Hypothalamus (tissue), 51 donors: ENCODE measurements at places on chromosomes 2 and 18.

GRCh38 chr2:74321737-74322136 is 21.5 kb downstream of the SLC4A5 start:
- DNase-seq, result no peak

GRCh38 chr2:202193881-202194353 is 44.5 kb downstream of the SUMO1 start:
- DNase-seq, result no peak

DNA sequence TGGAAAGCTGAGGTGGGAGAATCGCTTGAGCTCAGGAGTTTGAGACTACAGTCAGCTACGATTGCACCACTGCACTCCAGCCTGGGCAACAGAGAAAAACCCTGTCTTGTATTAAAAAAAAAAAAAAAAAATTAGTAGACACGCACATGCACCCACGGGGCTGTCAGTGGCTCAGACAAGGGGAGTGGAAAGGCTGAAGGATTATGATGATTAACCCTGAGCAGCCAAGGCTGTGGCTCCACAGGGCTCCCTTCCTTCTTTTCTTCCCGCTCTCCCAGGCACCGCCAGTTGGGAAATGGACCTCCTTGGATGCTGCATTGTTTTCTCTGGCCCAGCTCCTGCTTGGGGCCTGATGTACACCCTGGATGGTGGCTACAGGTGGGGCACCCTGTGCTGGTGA is 49.0 kb upstream of the RAB6C start:
- DNase-seq, result no peak

DNA sequence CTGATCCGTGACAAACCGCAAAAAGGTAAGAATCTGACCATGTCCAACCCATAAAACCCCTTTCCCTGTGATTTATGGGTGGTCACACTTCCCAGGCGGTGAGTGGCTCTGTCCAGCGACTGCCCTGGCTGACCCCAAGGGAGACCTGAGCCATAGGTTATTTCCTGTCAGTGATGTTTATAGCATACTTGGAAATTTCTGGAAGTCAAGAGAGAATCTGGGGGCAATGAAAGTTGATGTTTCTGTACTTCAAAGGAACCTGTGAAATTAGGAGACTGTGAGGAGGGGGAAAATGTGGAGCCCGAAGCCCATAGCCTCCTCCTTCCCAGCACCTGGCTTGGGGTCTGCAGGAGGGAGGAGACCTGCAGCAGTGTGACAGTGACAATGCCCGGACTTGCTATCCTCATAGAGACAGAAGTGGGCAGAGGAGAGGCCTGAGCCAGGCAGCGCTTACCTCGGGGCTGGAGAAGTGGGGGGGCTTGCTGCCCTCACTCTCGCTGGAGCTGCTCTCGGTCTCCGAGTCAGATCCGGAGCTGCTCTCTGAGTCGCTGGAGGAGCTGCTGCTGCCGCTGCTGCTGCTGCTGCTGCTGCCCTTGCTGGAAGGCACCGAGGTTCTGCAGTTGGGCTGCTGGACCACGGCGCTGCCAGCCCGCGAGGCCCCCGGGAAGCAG is 111.3 kb upstream of the REV1 start:
- no peak for DNase-seq

DNA sequence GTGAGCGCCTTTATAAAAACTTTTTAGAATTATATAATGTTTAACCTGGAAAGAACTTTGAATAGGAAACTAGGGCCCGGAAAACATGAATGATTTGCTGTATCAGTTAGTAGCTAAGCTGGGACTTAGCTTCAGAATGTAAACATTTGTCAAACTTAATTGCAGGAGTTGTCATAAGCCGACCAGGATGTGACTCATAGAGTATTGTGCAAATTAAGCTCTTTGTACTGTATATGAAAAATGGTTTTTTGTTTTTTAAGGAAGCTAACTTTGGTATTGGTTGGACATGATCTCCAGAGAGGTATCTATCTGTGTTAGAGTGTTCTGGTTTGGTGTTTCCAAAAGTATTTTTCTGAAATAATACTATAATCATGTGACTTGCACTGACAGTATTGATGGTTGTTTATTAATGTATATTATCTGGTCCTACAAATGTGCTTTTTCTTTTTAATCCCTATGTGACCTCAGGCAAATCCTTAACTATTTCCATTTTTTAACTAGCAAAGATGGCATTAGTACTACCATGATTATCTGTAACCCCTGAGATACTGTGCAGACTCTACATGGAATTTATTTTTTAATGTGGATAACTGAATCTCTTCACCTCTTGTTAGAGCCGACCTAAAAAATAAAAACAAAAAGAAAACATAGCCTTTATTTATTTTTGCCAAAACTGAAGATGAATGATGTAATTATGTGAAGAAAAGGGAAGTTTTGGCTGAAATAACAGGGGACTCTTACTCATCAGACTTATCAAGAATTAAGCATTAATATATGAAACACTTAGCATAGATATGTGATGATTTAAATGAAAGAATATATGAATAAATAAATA is 11.7 kb downstream of the YIPF4 start:
- DNase-seq, result no peak

DNA sequence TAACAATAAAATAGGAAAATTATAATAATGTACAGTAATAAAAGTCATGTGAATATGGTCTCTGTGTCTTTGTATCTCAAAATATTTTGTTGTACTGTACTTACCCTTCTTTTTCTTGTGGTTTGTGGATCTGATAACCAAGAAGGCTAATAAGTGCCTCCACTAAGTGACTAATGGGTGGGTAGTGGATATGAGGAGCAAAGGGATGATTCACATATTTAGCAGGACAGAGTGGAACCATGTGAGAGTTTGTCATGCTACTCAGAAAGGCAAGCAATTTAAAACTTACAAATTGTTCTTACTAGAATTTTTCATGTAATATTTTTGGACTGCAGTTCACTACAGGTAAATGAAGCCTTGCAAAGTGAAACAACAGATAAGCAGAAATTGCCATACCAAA is 1241.2 kb upstream of the CDH2 start:
- no peak for DNase-seq

DNA sequence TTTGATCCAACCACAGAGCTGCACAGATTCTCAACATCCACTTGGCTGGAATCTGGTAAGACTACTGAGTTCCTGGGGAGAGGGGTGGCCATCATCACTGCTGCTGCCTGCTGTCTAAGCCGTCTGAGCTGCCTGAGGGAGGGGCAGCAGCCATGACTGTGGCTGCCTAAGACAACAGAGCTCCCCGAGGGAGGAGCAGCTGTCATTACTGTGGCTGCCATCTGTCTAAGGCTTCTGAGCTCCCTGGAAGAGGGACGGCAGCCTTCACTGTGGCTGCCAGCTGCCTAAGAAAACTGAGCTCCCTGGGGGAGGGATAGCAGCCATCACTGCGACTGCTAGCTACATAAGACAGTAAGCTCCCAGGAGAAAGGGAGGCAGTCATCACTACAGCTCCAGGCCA is 584.4 kb downstream of the NR4A2 start:
- no peak for DNase-seq

DNA sequence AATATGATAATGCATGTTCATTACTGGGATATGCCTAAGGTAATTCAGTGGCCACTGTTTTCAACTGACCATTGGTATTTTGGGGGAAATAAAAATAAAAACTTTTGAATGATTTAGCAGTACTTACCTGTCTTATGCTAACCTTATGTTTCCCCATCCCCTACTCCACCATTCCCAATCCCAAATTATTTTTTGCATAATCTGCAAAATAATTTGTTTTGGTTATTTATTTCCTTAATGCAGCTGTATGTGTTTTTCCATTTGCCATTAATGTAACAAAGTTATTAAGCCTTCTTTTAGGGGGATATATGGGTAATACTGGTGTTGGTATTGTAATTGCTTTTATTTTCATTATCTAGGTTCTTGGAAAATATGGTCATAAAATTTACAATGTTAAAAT is 213.9 kb upstream of the GULP1 start:
- no peak for DNase-seq

DNA sequence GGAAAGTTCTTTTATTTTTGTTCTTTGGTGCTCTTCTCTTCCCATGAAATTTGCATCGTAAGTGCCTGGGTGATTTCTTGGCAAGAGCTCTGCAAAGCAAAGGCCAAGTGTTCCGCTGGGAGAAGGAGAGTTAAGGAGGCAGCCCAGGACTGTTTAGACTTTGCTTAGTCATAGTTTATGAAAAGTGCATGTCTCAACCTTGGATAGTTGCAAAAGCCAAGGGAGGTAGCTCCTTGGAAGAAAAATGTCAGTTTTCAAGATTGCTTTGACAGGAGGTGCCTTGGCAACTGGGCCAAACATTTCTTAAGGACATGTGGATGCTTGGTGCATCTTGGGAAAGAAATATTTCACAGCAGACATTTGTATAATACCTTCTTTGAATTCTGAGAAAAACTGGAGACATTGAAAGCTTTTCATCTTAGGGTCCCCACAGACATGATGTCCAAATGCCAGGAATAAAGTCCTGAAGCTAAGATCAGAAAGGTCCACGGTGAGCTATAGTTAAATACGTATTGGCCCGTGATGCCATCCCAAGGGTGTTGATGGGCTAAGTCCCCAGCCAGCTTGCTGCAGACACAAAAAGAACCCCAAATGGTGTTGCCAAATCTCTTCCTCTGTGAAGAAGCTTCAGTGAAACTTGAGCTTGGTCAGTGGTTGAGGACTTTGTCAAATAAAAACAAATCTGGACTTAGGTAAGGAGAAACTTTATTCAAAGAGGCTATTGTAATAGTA is 96.3 kb upstream of the THUMPD2 start:
- DNase-seq, result no peak

DNA sequence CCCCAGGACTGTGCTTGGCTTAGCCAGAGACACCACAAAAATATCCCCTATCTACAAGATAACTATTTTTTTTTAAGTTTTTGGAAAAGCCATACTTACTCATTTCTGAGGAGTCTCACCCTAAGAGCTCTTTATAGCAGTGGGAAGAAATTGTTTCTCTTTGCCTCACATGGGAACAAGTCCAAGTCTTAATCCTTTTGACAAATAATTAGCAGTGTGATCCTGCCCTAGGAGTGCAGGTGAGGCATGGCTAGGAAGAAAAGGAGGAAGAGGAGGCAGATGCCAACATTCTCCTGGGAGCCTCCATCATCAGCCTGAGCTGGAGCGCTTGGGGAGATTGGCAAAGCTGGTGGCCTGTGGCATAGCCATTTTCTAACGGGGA is 115.6 kb downstream of the STPG4 start:
- no peak for DNase-seq

- DNase-seq, result no peak
Observed at GRCh38 chr2:101197814-101198213, 46.6 kb upstream of the TBC1D8 start.

DNA sequence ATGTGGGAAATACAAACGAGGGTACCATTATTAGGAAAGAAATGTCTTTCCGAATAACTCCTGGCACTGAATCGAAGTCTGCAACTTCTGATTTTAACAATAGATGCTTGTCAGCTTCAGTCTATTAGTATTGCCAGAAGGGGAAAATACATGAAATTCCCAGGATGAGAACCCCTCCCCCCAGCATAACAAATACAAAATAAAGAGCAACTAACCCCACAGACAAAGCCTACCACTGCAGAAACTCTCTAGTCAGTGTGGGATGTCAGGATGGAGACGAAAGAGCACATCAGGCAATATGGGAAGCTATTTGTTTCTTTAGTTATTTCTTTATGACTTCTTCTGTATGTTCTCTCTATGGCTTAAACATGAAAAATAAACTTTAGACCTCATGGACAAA is 365.0 kb upstream of the CDH2 start:
- DNase-seq, result no peak

GRCh38 chr2:134252092-134252750 is 1.7 kb upstream of the MGAT5 start:
- DNase-seq, result no peak

GRCh38 chr2:98025481-98026037 is 29.8 kb upstream of the TMEM131 start:
- no peak for DNase-seq

DNA sequence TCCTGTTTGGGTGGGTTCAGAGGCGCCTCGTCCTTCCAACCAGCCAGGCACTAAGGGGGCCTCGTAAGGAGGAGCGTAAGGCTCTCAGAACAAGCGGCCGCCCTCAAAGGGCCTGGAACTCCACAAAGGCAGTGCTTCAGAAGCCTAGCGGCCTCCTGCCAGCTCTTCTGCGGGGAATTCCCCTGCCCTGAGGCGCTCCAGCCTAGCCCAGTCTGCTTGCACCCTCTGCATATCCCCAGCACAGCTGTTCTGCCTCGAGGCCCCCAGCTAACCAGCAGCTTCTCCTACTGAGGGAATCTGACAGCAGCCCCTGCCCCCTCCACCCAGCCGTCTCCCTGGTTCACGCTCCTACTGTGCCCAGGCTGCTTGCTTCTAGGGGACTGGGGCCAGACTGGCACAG is 265.9 kb downstream of the TFCP2L1 start:
- DNase-seq, result no peak

- DNase-seq, result no peak
Observed at GRCh38 chr2:1862608-1863280, 118.4 kb upstream of the PXDN start.

DNA sequence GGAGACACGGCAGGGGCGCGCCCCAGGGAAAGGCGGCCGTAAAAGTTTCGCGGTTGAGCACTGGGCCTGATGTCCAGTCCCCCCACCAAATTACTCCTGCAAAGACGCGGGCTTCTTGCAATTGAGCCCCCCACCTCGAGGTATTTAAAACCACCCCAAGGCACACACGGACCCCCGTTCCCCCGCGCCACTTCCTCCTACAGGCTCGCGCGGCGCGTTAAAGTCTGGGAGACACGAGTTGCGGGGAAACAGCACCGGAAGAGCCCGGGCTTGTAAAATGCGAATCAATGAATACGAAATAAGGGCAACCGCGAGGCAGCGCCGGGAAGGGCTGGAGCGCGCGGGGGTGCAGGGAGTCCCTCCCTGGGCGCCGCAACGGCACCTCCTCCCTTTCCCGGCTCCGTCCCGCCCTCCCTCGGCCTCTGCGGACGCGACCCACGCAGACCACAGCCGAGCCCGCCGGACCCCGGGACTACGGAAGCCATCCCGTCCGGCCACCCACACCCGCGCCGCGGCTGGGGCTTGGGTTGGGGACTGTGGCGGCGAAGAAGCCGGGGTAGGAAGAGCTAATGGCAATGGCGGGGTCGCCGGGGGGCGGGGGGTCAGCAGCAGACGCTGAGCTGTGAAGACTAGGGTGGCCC is 918 bp upstream of the NETO1 start:
- DNase-seq, result no peak

DNA sequence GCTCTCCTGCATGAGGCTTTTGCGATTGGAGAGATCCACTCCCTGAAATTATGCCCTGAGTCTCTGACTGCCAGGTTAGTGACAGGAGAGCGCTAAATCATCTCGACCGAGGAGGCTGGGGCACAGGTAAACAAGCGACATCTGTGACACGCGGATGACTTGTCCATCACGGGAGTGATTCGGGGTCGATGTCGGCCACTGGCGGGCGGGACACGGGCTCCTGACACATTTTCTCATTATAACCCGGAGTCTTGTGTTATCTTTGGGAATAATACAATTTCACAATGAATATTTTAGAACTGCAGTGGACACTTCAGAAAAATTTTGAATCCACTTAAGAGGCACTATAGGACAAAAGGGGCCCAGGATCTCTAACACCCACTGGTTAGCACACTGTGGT is 29.5 kb upstream of the SLC35G4 start:
- DNase-seq, result no peak
